CD14-positive monocyte (primary cell): ENCODE measurements at places on chromosomes 13 and 19. TPM values are rescaled to one million over a fixed set of nuclear protein-coding genes. Genes with fewer than 3 reads are reported as not detected.
A peak's percentile ranks its signal among the peaks of the same experiment; 100 is the strongest.

Gene C1QTNF9B
- not detected in 2 replicates for polyA plus RNA-seq

Gene MIA
- polyA plus RNA-seq = 0.47 TPM in 1 of 2 replicates, not detected in the other

Gene PALM
- polyA plus RNA-seq = not detected

Gene CDX2
- not detected in 2 replicates for polyA plus RNA-seq

Gene U2AF1L4
- 8.7 TPM for polyA plus RNA-seq

Gene PDX1
- polyA plus RNA-seq = not detected in 2 replicates

Gene PBX4
- polyA plus RNA-seq = 2.4 and 2.6 TPM in 2 replicates

Gene IL11
- not detected for polyA plus RNA-seq

Gene WTIP
- polyA plus RNA-seq = not detected

GRCh38 chr13:100808330-100809128 is 133.9 kb upstream of the TMTC4 start:
- no peak overlapping the region for H3K27ac ChIP-seq
- H3K36me3 ChIP-seq = no peaks in the 10 kb centered on the region
- H3K4me3 ChIP-seq = no peak overlapping the region
- DNase-seq = no peak
- H3K27me3 ChIP-seq = no peaks in the 10 kb centered on the region

- no peak for DNase-seq
- H3K27me3 ChIP-seq = no peaks in the 10 kb centered on the region
- H3K36me3 ChIP-seq = peaks cover 14% of the 10 kb centered on the region
- H3K4me1 ChIP-seq = peaks cover 42% of the 10 kb centered on the region
- no peak overlapping the region for H3K27ac ChIP-seq
Measured at GRCh38 chr19:1651568-1652291, 685 bp downstream of the TCF3 start.

GRCh38 chr13:29255567-29255966 is 339.9 kb downstream of the SLC7A1 start:
- DNase-seq = no peak
- no peak overlapping the region for H3K27ac ChIP-seq
- H3K4me1 ChIP-seq = no peaks in the 10 kb centered on the region
- no peaks in the 10 kb centered on the region for H3K27me3 ChIP-seq
- H3K36me3 ChIP-seq = no peaks in the 10 kb centered on the region
- H3K4me3 ChIP-seq = no peak overlapping the region

DNA sequence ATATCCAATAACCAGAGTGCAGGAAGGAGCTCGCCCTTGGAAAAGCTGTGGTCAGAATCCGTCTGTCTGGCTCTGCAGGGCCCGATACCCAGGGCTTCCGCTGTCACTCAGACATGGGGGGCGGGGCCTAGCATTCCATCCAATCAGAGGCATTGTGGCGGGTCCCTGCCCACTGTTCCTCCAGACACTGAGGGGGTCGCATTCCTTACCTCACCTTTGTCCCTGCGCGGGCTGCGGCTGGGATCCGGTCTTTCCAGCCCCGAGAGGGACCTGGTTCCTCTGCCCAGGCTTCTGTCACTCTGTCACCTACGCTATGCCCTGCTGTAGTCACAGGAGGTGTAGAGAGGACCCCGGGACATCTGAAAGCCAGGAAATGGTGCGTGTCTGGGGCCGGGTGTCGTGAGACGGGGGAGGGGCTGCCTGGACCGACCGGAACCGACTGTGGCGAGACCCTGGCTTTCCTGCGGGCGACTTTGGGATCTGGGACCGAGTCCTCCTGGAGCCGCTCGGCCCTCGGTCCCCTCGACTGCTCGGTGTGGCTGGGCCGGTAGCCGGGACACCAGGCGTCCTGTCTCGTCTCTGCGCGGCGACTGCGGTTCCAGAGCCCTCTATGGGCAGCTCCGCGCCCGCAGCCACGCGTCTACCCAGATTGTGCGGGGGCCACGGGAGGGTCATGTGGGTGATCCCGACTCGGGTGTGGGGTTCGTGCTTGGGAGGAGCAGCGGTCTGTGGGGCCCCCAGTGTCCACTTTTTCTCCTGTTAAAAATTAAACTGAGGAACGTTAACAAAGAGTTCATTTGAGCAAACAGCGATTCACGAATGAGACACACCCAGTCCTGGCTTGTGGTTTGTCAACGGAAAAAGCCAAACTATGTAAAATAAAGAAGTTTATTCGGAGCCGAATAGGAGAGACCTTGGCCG is at the start of gene ZNF69:
TSS of gene ZNF69 (plus strand) at position 172 of the 921 bp plus-strand sequence. CDS start at position 314, 142 bp downstream.
- H3K27ac ChIP-seq = peak within 1 kb of the TSS; percentile 75
- no peaks in the 10 kb centered on the region for H3K27me3 ChIP-seq
- H3K4me1 ChIP-seq = peaks cover 23% of the 10 kb centered on the region
- no peaks in the 10 kb centered on the region for H3K36me3 ChIP-seq
- peak within 1 kb of the TSS; percentile 91 for H3K4me3 ChIP-seq

GRCh38 chr19:41784743-41785142 is 11.6 kb upstream of the CEACAM3 start:
- peak; percentile 75 for DNase-seq
- no peak overlapping the region for H3K27ac ChIP-seq
- H3K4me1 ChIP-seq = peaks cover 41% of the 10 kb centered on the region
- H3K4me3 ChIP-seq = no peak overlapping the region

GRCh38 chr13:108780706-108781105 is 151.3 kb downstream of the MYO16 start:
- no peaks in the 10 kb centered on the region for H3K4me1 ChIP-seq
- no peak overlapping the region for H3K4me3 ChIP-seq

DNA sequence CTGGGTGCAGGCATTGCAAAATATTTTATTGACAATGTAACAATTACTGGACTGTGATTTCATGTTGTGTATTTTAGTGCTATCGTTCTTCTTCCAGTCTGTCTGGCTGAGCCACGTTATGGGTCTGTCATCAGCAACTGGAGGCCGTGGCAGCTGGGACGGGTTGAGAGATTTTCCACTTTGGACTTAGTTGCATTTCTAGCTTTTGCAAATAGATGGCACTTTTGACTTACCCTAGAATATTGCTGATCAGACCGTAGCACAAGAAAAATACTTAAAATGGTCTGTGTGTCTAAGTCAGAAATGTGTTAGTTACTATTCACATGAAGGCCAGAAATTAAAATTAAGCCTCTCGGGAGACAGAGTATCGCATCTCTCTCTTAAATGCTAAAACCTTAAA is 211.1 kb downstream of the TEX29 start:
- no peaks in the 10 kb centered on the region for H3K4me1 ChIP-seq
- H3K36me3 ChIP-seq = no peaks in the 10 kb centered on the region
- H3K27ac ChIP-seq = no peak overlapping the region
- DNase-seq = no peak

- no peak overlapping the region for H3K4me3 ChIP-seq
- peak overlapping the region; percentile 14 for H3K27ac ChIP-seq
- no peaks in the 10 kb centered on the region for H3K4me1 ChIP-seq
- H3K27me3 ChIP-seq = no peaks in the 10 kb centered on the region
- no peak for DNase-seq
Measured at GRCh38 chr19:55697069-55697440, 22.0 kb downstream of the EPN1 start.

GRCh38 chr19:32296694-32297093 is 48.7 kb upstream of the ZNF507 start:
- DNase-seq = no peak
- no peak overlapping the region for H3K27ac ChIP-seq
- H3K27me3 ChIP-seq = peaks cover 5% of the 10 kb centered on the region
- H3K36me3 ChIP-seq = no peaks in the 10 kb centered on the region
- H3K4me3 ChIP-seq = no peak overlapping the region

GRCh38 chr13:47112205-47112902 is 215.5 kb upstream of the HTR2A start:
- H3K4me1 ChIP-seq = no peaks in the 10 kb centered on the region
- no peaks in the 10 kb centered on the region for H3K36me3 ChIP-seq
- H3K27ac ChIP-seq = no peak overlapping the region
- H3K27me3 ChIP-seq = no peaks in the 10 kb centered on the region
- no peak for DNase-seq

DNA sequence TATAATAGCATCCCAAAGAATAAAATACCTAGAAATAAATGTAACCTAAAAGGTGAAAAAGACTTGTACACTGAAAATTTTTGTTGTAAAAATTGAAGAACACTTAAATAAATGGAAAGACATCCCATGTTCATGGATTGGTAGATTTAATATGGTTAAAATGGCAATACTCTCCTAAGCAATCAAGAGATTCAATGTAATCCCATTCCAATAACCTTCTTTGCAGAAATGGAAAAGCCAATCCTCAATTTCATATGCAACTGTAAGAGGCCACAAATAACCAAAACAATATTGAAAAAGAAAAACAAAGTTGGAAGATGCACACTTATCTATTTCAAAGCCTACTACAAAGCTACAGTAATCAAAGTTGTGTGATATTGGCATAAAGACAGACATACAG is 17.7 kb downstream of the DZIP1 start:
- H3K36me3 ChIP-seq = no peaks in the 10 kb centered on the region
- no peaks in the 10 kb centered on the region for H3K27me3 ChIP-seq
- H3K27ac ChIP-seq = no peak overlapping the region
- H3K4me1 ChIP-seq = peaks cover 10% of the 10 kb centered on the region
- no peak overlapping the region for H3K4me3 ChIP-seq

DNA sequence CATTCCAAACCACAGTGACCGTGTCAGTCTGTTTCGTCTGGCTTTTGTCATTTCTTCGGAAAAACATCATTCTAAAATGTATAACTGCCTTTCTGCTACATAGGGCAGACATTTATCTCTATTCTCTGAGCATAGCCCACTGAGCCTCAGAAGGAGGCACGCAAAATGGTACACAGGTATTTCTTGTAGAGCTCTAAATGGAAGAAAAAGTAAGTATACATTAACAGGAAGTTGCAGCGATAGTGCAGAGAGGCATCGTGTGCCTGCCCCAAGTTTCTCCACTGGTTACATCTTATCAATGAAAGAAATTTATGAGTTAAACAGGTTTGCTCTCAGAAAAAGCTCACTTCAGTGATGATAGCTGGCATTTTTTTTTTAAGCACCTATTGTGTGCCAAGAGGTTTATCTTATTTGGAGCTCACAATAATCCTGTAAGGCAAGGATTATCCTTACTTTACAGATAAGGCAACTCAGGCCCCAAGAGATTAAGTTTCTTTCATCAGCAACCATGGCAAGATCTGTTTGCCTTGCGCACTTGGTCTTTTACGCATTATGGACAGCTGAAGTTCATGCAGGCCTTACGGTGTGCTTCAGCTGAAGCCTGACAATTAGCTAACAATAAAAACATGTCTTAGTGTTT is 1.2 kb upstream of the RCBTB2 start:
- peak overlapping the region; percentile 2 for H3K4me3 ChIP-seq
- H3K4me1 ChIP-seq = peaks cover 65% of the 10 kb centered on the region
- H3K27me3 ChIP-seq = no peaks in the 10 kb centered on the region
- no peaks in the 10 kb centered on the region for H3K36me3 ChIP-seq
- peak overlapping the region; percentile 97 for H3K27ac ChIP-seq
- DNase-seq = no peak

GRCh38 chr13:114203536-114203935 is 24.5 kb downstream of the CFAP97D2 start:
- no peaks in the 10 kb centered on the region for H3K36me3 ChIP-seq
- no peaks in the 10 kb centered on the region for H3K4me1 ChIP-seq
- H3K4me3 ChIP-seq = no peak overlapping the region
- no peak overlapping the region for H3K27ac ChIP-seq
- no peak for DNase-seq

DNA sequence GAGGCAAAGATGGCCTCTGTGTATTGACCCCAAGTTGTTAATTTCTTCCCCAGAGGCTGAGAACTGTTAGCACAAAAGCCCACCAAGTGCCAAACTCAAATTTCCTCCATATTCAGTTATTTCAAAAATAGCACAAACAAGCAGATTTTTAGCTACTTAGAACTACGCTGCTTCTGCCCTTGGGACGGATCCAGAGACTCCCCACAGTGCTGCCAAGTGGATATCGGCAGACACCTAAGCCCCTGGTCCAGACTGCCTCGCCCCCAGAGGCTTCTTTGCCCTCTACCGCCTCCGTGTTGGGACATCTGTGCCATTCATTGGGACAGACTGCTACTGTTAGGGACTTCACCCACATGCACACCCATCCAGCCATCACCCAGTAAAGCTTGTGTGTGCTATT is 188.3 kb downstream of the POSTN start:
- DNase-seq = no peak
- no peak overlapping the region for H3K27ac ChIP-seq
- H3K36me3 ChIP-seq = no peaks in the 10 kb centered on the region
- no peak overlapping the region for H3K4me3 ChIP-seq
- no peaks in the 10 kb centered on the region for H3K27me3 ChIP-seq
- H3K4me1 ChIP-seq = no peaks in the 10 kb centered on the region

- no peak overlapping the region for H3K27ac ChIP-seq
- peaks cover 2% of the 10 kb centered on the region for H3K36me3 ChIP-seq
- H3K27me3 ChIP-seq = no peaks in the 10 kb centered on the region
- no peak for DNase-seq
Measured at GRCh38 chr19:18776736-18777135, 14.4 kb downstream of the COMP start.

- no peaks in the 10 kb centered on the region for H3K4me1 ChIP-seq
- peaks cover 3% of the 10 kb centered on the region for H3K27me3 ChIP-seq
- DNase-seq = no peak
- no peak overlapping the region for H3K27ac ChIP-seq
- no peaks in the 10 kb centered on the region for H3K36me3 ChIP-seq
Measured at GRCh38 chr13:30164146-30164545, 143.2 kb downstream of the KATNAL1 start.

- no peak overlapping the region for H3K4me3 ChIP-seq
- H3K4me1 ChIP-seq = no peaks in the 10 kb centered on the region
- H3K36me3 ChIP-seq = no peaks in the 10 kb centered on the region
- no peaks in the 10 kb centered on the region for H3K27me3 ChIP-seq
- no peak for DNase-seq
Measured at GRCh38 chr19:40954573-40954972, 36.5 kb upstream of the CYP2B6 start.

DNA sequence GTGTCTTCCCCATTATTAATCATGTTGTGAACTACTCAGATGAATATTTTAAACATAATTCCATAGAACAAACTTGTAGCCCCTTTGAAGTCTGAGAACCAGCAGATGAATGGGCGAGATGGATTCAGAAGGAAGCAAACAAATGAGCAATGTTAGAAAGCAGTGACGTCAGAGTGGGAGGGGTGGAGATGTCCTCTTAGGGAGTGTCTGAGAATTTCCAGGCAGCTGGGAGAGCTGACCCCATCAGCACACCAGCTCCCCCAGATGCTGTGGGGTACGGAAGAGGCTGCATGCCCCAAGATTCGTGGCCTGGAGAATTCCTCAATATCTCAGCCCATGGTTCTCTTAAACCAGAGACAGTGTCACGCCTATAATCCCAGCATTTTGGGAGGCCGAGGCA is 68.6 kb downstream of the DPF1 start:
- no peak overlapping the region for H3K27ac ChIP-seq
- H3K36me3 ChIP-seq = peaks cover 16% of the 10 kb centered on the region
- H3K4me3 ChIP-seq = no peak overlapping the region
- DNase-seq = no peak
- no peaks in the 10 kb centered on the region for H3K4me1 ChIP-seq
- no peaks in the 10 kb centered on the region for H3K27me3 ChIP-seq

- DNase-seq = no peak
- H3K27ac ChIP-seq = no peak within 1 kb of the TSS
- H3K4me3 ChIP-seq = no peak within 1 kb of the TSS
- no peaks in the 10 kb centered on the region for H3K4me1 ChIP-seq
- H3K36me3 ChIP-seq = no peaks in the 10 kb centered on the region
- peaks cover 30% of the 10 kb centered on the region for H3K27me3 ChIP-seq
Measured at GRCh38 chr19:1523412-1524286, at the start of gene PLK5. Gene PLK5, plus strand, starts transcription at chr19:1524077. Its CDS starts 2,920 bp downstream, at chr19:1526997.

GRCh38 chr13:79679334-79679733 is 198.4 kb downstream of the NDFIP2 start:
- H3K27ac ChIP-seq = no peak overlapping the region
- DNase-seq = peak; percentile 52
- H3K4me1 ChIP-seq = no peaks in the 10 kb centered on the region
- no peaks in the 10 kb centered on the region for H3K27me3 ChIP-seq
- H3K4me3 ChIP-seq = no peak overlapping the region

GRCh38 chr13:52092087-52092486 is 36.8 kb downstream of the NEK5 start:
- no peaks in the 10 kb centered on the region for H3K27me3 ChIP-seq
- no peaks in the 10 kb centered on the region for H3K4me1 ChIP-seq
- no peaks in the 10 kb centered on the region for H3K36me3 ChIP-seq
